ENCODE measurements at places on chromosomes 7 and 10. TPM values are rescaled to one million over a fixed set of nuclear protein-coding genes. Genes with fewer than 3 reads are reported as not detected.

GRCh38 chr10:119441151-119441821, 101.2 kb downstream of the RGS10 start:
- peaks cover 12% of the 10 kb centered on the region for H3K4me1 ChIP-seq
- H3K27ac ChIP-seq, result peak overlapping the region; percentile 94
- peak; percentile 71 for DNase-seq

DNA sequence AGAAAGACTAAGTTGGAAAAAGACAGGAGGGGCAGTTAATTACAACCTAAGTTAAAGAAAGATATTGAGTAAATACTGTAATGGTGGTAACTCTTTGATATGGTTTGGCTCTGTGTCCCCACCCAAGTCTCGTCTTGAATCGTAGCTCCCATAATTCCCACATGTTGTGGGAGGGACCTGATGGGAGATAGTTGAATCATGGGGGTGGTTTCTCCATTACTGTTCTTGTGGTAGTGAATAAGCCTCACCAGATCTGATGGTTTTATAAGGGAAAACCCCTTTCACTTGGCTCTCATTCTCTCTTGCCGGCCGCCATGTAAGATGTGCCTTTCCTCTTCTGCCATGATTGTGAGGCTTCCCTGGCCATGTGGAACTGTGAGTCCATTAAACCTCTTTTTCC, 143.8 kb downstream of the GRK5 start:
- no peaks in the 10 kb centered on the region for H3K27me3 ChIP-seq
- no peaks in the 10 kb centered on the region for H3K36me3 ChIP-seq
- H3K27ac ChIP-seq, result no peak overlapping the region
- no peak overlapping the region for H3K4me3 ChIP-seq
- DNase-seq, result no peak
- H3K4me1 ChIP-seq, result peaks cover 25% of the 10 kb centered on the region

Gene PKD2L1
- not detected for total RNA-seq

Gene AGR3
- 57.2 TPM for total RNA-seq

DNA sequence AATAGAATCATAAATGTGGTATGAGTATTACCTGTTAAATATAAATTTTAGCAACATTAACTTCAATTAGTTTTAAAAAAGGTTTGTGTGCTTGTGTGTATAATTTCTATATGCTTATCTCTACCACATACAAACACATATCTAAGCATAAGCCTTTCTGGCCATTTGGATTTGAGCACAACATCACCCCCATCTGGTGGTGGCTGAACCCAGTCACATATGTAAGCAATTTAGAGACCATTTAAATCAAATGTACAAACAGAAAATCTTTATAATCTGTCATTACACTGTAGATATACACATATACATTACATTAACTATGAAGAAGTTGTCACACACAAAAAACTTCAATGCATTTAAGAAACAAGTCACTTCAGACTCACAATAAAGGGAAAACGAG, 31.7 kb downstream of the GPR22 start:
- H3K27me3 ChIP-seq, result no peaks in the 10 kb centered on the region
- H3K36me3 ChIP-seq, result no peaks in the 10 kb centered on the region
- H3K27ac ChIP-seq, result no peak overlapping the region
- no peaks in the 10 kb centered on the region for H3K4me1 ChIP-seq

- DNase-seq, result no peak
- H3K4me3 ChIP-seq, result no peak overlapping the region
- H3K27me3 ChIP-seq, result no peaks in the 10 kb centered on the region
- H3K36me3 ChIP-seq, result no peaks in the 10 kb centered on the region
- H3K4me1 ChIP-seq, result no peaks in the 10 kb centered on the region
Measured at GRCh38 chr10:122348935-122349361, 25.6 kb upstream of the PLEKHA1 start.

Measured in ovary (tissue), 10 donors.